ENCODE measurements at places on chromosomes 5 and 9. TPM values are rescaled to one million over a fixed set of nuclear protein-coding genes. Genes with fewer than 3 reads are reported as not detected.

GBGT1 gene
- 28.0 TPM for total RNA-seq

IL7R gene
- total RNA-seq, result 2.2 TPM

RGS7BP gene
- total RNA-seq, result 0.17 TPM

GPR21 gene
- total RNA-seq, result 0.68 TPM

PCDHGA2 gene
- total RNA-seq, result 1.4 TPM

CRB2 gene
- not detected for total RNA-seq

SLC6A3 gene
- total RNA-seq, result not detected

DNA sequence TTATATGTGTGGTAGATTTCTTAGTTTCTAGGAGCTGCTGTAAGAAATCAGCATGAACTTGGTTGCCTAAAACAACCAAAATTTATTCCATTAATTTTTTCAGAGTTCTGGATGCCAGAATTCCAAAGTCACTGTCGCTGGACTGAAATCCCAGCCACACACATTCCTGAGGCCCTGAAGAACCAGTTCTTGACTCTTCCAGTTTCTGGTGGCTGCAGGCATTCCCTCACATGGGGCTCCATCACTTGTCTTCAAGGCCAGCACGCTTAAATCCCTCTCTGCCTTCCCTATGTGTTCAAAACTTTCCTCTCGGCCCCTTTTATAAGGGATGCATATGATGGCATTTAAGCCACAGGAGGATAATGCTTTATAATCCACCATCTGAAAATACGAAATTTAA is 1237.5 kb upstream of the CDH9 start:
- no peak for DNase-seq

DNA sequence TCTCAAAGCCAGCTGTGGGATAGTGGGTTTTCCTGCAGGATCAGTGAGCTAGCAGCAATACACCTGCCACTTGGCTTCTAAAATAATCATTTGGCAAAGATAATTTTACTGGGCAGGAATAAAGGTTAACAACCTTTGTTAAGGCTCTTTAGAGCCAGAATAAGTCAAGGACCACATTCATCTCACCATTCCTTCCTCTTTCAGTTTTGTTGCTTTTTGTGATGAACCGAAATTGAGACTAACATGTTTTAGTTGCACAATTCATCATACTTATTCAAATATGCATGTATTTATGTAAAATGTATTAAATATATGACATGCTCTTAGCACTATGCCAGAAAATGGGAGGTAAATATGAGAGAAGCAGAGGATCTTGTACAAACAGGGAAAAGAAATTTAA is 824.4 kb upstream of the TYRP1 start:
- no peak for DNase-seq

DNA sequence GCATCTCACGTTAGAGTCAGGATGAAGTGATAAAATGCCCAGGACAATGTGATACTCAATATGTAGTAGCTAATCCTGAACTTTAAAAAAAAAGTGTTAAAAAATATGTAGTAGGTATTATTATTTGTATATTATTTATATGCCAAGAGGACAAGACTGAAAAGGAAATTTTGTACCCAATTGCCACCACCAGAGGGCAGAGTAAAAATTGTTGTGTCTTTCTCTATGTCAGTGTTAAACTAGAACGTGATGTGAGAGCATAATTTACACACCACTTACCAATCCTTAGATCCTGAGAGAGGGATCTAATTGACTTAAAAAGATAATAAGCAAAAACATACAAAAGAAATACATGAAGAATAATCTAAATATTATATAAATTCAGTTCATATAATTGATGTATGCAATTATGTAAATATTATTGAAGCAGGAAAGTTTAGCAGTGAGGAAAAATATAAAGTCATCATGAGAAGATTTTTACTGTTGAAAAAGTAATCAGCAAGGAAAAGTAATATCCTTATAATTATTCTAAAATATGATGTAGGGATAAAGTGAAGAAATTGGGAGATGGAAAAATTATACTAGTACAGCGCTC is 288.9 kb downstream of the RAB3C start:
- DNase-seq, result peak; percentile 68

GRCh38 chr9:129735546-129735945 is 17.3 kb downstream of the PTGES start:
- DNase-seq, result no peak

GRCh38 chr9:79975621-79976256 is 404.0 kb downstream of the TLE4 start:
- DNase-seq, result no peak

- DNase-seq, result peak; percentile 73
These were observed 160.1 kb downstream of the GHR start for GRCh38 chr5:42583322-42583721.

GRCh38 chr9:128106940-128107467 is 20.5 kb downstream of the PTGES2 start:
- no peak for DNase-seq

DNA sequence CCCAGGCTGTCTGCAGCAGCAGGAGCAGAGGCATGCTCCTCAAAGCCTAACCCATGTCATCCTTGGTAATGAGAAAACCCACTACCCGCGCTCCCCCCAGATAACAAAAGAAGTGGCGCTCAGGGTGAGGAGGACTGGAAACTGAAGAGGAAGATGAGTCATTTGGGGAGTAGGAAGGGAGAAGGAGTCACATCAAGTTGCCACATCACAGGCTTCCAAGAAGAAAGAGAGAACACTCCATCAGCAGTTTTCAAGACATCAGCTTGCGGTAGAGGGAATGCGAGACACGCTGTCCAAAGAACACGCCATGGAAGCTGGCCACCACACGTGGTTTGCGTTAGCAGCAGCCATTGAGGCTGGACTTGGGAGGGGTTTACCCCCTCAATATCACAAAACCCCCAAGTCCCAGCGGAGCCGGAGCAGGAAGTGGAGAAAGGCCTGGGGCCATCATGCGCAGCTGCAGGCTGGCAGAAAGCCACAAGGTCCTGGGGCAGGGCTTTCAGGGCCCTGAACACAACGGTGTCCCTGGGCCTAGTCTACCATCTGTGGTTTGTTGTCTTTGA is 41.5 kb downstream of the SH3PXD2B start:
- DNase-seq, result peak; percentile 80

DNA sequence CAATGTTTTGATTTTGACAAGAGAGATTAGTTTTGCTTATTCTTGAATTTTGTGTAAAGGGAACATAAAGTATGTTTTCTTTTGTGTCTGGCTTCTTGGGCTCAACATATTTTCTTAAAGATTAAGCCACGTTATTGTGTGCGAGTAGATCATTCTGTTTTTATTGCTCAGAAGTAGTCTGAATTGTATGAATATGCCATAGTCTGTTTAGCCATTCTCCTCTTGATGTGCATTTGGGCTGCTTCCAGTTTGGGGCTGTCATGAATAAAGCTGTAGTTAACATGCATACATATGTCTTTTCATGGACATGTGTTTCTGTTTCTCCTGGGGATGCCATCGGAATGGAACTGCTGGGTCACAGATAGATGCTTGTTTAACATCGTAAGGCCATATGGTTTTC is 198.9 kb downstream of the FANCC start:
- DNase-seq, result no peak

- DNase-seq, result peak; percentile 52
These were observed 101.0 kb downstream of the TMEM232 start for GRCh38 chr5:110625376-110625999.

DNA sequence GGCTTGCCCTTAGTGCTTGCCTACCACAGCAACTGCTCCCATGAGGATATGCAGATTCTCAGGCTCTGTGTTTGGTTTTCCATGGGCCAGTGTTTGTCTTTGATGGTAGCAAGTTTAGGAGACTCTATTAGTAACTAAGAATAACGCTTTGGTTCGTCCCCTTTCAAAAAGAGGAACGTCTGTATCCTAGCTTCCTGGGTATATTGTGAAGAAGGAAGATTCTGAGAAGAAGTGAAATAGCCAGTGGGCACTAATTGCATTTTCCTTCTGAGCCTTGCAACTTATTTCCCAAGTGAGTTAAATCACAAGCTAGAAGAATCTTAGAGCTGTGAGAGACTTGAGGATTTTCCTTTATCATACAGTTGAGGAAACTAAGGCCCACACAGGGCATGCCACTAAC is 376.8 kb downstream of the PIK3R1 start:
- no peak for DNase-seq

DNA sequence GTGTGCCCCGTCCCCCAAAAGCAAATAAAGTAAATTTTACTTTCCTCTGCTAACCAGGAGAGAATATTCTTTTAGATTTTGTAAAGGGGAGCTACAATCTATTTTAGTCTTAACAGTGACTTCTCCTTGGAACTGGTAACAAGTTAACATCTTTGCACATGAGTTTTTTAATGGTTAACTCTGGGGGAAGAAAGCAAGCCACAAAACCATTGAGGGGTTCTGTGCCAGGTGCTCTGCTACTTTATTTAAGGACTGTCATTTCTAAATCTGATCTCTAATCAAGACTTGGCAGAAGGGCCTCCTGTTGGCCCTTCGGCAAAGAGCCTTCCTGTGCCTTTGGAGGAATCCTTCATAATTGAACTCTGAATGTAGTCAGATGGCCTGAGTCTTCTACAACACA is 153.4 kb downstream of the SLC12A2 start:
- no peak for DNase-seq

GRCh38 chr5:88854769-88855168 is 28.2 kb downstream of the MEF2C start:
- no peak for DNase-seq

DNA sequence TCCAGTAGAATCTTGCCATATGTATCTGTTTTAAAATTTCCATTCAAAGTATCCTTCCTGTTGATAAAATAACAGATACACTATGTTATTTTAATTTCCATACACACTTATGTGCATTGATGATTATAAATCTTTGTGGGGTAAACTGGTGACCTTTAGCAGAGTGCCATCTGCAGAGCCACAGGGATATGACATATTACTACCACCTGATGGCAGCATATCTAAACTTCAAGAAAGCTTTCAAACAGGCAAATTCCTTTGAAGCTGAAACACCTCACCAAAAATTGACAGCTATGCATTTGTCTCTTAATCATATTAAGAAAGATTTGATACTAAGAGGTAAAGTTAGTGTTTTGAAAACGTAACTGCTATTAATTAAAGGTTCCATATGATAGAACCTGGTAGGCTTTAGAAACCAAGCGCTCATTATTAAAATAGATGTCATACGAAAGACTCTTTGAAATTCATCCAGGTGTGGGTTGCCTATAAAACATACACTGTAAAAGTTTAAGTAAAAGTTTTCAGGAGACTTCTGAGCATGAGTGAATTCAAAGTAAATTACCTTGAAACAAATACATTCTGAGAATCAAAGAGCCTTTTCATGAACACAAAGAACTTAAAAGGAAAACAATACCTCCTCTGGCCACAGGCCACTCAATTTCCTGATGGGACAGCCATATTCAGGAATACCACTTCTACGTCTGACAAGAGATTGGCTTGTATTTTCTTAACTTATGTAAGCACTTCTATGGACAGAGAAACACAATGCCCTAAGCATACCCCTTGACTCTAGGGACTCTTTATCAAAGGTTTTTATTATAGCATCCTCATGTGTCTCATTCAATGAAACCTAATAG is 93.3 kb downstream of the KIAA0825 start:
- peak; percentile 67 for DNase-seq

GRCh38 chr5:62771341-62771740 is 192.7 kb downstream of the LRRC70 start:
- no peak for DNase-seq
